Esophagus squamous epithelium (tissue), 5 donors: ENCODE measurements at places on chromosomes 5 and 9.

DNA sequence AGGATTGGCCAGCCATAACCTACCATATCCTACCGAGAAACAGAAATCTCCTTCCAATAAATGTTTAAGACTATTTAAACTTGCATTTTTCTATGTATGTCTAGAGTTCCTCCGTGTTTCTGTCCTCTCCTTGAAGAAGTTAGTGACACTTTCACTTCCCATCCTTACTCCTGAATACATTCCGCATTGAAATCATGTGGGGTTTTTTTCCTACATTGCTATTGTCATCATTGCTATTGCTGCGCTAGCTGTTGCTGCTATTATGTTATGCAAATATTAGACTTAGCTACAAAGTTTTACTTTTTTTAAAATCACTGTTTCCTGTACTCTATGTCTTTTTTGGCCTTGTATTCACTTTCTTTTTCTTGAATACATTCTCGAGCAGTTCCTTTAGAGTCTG lies 83.3 kb upstream of the NEK6 start:
- H3K27ac ChIP-seq = no peak overlapping the region
- H3K36me3 ChIP-seq = no peaks in the 10 kb centered on the region
- H3K4me3 ChIP-seq = no peak overlapping the region
- DNase-seq = no peak
- peaks cover 6% of the 10 kb centered on the region for H3K27me3 ChIP-seq

DNA sequence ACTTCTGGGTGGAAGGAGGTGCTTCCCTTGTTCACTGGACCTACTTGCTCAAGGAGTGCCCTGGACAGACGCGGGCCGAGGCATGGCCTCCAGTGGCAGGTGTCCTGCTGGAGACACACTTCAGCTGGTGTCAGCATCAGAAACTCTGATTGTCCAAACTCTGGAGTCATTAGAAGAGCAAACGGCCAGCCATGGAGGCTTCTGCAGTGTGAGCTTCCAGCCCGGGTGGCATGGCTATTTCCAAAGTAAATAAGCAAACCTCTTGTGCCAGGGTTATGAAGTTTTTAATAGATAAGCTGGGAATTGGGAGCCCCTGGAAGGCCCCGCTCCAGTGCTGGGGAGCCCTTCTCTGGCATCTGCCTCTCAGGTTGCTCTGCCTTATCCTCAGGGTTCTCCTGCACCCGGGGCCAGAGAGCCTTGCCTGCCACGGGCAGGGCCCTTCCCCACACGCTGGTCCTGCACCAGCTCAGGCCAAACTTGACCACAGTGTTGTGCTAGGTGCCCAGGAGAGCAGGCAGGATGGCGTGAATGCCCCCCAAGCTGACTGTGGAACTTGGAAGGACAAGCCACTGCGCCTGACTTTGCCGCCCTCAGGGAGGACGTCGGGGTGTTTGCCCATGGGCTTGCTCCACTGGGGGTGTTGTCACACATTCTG lies 285.6 kb downstream of the GADD45G start:
- H3K4me1 ChIP-seq = peaks cover 11% of the 10 kb centered on the region
- no peaks in the 10 kb centered on the region for H3K27me3 ChIP-seq
- DNase-seq = no peak

DNA sequence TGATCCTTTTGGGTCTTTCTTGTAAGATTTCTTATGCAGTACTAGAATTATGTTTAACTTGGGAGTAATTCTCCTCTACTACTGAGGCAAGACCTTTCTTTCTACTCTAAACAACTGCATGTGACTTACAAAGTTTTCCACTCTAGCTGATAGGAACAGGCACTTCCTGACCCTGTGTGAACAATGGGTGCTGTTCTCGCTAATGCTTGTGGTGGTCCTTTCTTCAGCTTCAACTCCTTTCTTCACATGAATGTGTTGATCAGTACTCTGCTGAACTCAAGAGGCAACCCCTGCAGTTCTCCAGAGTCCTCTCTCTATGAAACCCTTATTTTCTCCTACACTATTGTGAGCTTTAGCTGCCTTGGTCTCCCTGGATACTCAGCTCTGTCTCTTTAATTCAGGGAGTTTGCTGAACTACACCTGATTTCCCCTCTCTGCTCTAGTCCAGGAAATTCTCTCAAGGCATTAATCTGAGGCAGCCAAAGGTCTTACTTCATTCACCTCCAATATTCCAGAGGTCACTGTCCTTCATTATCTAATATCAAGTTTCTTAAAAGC lies 484.6 kb upstream of the PIK3R1 start:
- no peaks in the 10 kb centered on the region for H3K27me3 ChIP-seq
- no peaks in the 10 kb centered on the region for H3K36me3 ChIP-seq
- H3K27ac ChIP-seq = no peak overlapping the region
- no peak for DNase-seq
- H3K4me1 ChIP-seq = peaks cover under 1% of the 10 kb centered on the region
- H3K4me3 ChIP-seq = no peak overlapping the region

DNA sequence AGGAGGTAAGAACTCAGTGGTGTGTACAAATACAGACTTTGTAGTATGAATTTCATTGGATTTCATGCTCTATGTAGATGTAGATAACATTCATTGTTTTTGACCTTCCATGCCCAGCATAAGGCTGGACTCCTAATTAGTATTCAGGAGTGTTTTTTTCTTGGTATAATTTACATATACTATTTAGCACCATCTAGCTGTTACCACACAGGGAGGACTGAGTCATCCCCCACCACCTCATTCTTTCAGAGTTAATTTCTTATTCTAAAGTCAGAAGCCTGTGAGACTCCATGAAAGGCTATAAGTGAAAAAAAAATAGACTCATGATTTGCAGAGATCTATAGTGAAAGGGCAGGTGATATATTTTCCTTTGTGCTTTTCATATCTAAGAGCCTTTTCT lies 555.0 kb downstream of the PRR16 start:
- H3K4me3 ChIP-seq = no peak overlapping the region
- no peaks in the 10 kb centered on the region for H3K36me3 ChIP-seq
- no peak overlapping the region for H3K27ac ChIP-seq
- DNase-seq = no peak

DNA sequence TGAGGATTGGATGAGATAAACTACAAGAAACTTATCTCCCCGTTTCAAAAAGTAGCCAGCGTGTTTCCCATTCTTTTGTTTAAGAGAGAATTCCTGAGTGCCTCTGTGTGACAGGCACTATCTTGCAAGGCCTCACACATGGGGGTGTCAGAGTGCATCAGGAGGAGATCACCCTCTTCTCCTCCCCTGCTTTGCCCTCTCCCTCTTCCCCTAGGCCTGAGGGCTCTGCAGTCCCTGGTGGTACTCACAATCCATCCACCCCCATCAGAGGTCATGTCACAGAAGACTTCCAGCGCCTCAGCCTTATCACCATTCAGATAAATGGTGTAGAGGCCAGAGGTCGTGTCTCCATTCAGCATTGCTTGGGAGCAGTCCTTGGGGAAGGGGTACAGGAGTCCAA lies 88.0 kb downstream of the TNC start:
- DNase-seq = no peak
- H3K4me1 ChIP-seq = peaks cover 3% of the 10 kb centered on the region
- no peaks in the 10 kb centered on the region for H3K27me3 ChIP-seq
- H3K36me3 ChIP-seq = peaks cover 4% of the 10 kb centered on the region

GRCh38 chr5:42887097-42887496 lies 75.4 kb upstream of the SELENOP start:
- no peak overlapping the region for H3K4me3 ChIP-seq
- no peak for DNase-seq
- no peaks in the 10 kb centered on the region for H3K4me1 ChIP-seq
- H3K36me3 ChIP-seq = no peaks in the 10 kb centered on the region
- H3K27me3 ChIP-seq = no peaks in the 10 kb centered on the region

DNA sequence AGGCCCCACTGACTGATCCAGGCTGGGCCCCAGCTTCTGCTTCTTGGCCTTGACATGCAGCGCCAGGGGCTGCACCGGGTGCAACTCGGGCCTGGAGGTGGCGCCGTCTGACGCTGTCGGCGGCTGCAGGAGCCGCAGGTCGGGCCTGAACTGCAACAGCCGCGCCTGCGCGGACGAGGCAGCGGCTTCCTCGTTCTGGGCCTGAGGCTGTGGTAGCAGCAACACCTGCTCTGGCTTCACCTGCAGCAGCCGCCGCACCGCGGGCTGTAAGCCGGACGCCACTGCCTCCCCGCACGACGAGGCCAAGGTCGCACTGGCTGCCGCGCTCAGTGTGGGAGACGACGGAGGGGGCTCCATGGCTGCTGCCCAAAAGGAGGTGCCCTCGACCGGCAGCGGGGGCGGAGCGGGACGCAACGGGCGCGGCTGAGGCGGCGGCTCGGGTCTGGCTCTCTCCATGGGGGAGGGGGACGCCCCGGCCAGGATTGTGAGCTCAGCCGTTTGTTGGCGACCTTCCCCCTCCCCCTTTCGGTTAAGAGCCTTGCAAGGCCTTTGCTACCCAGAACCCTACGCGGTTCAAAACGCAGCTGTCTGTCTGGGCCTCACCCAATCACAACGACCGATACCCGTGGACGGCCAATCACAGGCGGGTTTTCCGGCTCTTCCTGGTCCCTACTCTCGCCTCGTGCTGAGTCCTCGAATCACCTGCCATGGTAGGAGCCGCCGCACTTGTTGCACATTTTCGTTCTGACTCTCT lies 438 bp downstream of the SOX30 start:
- peak overlapping the region; percentile 37 for H3K4me3 ChIP-seq
- peak; percentile 15 for DNase-seq
- peaks cover 5% of the 10 kb centered on the region for H3K4me1 ChIP-seq

- peaks cover 8% of the 10 kb centered on the region for H3K36me3 ChIP-seq
- no peak overlapping the region for H3K4me3 ChIP-seq
- H3K27ac ChIP-seq = peak overlapping the region; percentile 8
- DNase-seq = no peak
These were observed 43.9 kb downstream of the FNBP1 start for GRCh38 chr9:129999141-129999510.

GRCh38 chr5:136034492-136034891 lies 5.7 kb downstream of the TGFBI start:
- H3K27me3 ChIP-seq = peaks cover 4% of the 10 kb centered on the region
- no peak for DNase-seq
- no peak overlapping the region for H3K27ac ChIP-seq
- no peaks in the 10 kb centered on the region for H3K36me3 ChIP-seq

GRCh38 chr5:10366310-10367272 lies 13.1 kb downstream of the MARCHF6 start:
- no peak overlapping the region for H3K4me3 ChIP-seq
- DNase-seq = no peak
- no peaks in the 10 kb centered on the region for H3K36me3 ChIP-seq
- H3K27ac ChIP-seq = no peak overlapping the region
